ENCODE measurements at places on chromosomes 5 and 9. TPM values are rescaled to one million over a fixed set of nuclear protein-coding genes. Genes with fewer than 3 reads are reported as not detected.

The GDNF gene
- total RNA-seq: not detected

The MSX2 gene
- not detected for total RNA-seq

The PTPN3 gene
- 2.6 TPM for total RNA-seq

The RGP1 gene
- total RNA-seq: 9.5 TPM

The PDCD1LG2 gene
- total RNA-seq: 0.54 TPM

The FANCG gene
- 11.9 TPM for total RNA-seq

The SLC2A6 gene
- total RNA-seq: 13.2 TPM

The ARL10 gene
- total RNA-seq: 7.3 TPM

The TLX3 gene
- total RNA-seq: not detected

The CDX1 gene
- total RNA-seq: under 0.01 TPM

The CERCAM gene
- 20.4 TPM for total RNA-seq

The GOLGA1 gene
- total RNA-seq: 9.6 TPM

The PPIP5K2 gene
- 52.2 TPM for total RNA-seq

The PHYHD1 gene
- 0.34 TPM for total RNA-seq

The FOXD4L4 gene
- total RNA-seq: 0.09 TPM

The SPATA31D4 gene
- total RNA-seq: not detected

The TIMD4 gene
- total RNA-seq: not detected
